ENCODE measurements at places on chromosomes 12 and 14. TPM values are rescaled to one million over a fixed set of nuclear protein-coding genes. Genes with fewer than 3 reads are reported as not detected.

- DNase-seq: no peak
- H3K4me1 ChIP-seq: no peaks in the 10 kb centered on the region
- no peaks in the 10 kb centered on the region for H3K36me3 ChIP-seq
- no peaks in the 10 kb centered on the region for H3K27me3 ChIP-seq
- H3K4me3 ChIP-seq: no peak overlapping the region
Measured at GRCh38 chr12:85809500-85809899, 26.7 kb downstream of the RASSF9 start.

DNA sequence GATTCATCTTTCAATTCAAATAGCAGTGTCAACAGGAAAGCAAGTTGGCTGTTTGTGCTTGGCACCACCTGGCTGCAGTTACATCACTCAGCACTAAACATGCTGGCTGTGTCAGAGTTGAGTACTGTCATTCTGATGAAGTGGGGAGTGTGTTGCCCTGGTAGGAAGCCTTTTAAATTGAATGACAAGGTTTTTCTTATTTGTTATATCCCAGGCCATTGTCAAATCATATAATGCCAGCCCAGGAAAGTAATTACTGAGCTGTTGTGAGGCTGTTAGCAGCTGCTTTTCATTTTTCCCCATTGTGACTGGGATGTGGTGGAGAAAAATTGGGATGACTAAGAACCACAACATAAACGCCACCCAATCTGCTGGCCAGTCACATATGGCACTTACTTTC lies 106.5 kb upstream of the PRKD1 start:
- H3K27ac ChIP-seq: no peak overlapping the region
- no peak for DNase-seq
- H3K27me3 ChIP-seq: no peaks in the 10 kb centered on the region
- H3K36me3 ChIP-seq: no peaks in the 10 kb centered on the region
- no peaks in the 10 kb centered on the region for H3K4me1 ChIP-seq

DNA sequence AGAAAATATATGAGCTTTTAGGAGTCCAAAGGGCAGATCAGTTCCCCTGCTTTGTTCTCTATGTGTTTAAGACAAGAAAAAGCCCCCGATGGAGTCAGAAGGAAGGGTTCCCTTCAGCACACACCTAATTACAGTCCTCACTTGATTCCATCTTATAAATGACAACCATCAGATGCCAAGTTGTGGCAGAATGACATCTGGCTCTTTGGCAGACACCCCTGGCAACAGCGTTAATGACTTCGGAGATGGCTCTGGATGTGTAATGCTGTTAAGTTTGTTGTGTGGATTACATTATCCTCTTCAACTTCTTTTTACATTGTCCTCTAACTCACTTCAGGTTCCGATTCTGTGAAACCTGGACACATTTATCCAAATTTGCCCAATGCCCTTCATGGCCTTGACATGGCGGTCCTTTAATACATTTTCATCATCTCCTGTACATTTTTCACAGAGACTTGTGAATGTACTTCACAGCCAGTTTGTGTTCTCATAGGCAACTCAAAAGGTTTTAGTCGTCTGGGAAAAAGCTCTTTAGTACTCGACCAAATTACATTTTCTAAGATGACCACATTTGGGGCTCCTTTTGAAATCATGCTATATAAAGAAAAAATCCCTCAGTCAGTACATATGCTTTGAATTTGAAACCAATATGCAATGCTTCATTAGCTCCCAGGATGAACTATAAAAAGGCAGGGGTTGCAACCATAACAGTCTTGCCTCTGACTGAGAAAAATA lies 667.8 kb downstream of the NOVA1 start:
- DNase-seq: no peak
- no peak overlapping the region for H3K4me3 ChIP-seq
- no peaks in the 10 kb centered on the region for H3K36me3 ChIP-seq
- no peaks in the 10 kb centered on the region for H3K4me1 ChIP-seq

- peaks cover 17% of the 10 kb centered on the region for H3K27me3 ChIP-seq
- H3K36me3 ChIP-seq: no peaks in the 10 kb centered on the region
- no peak overlapping the region for H3K27ac ChIP-seq
- H3K4me1 ChIP-seq: peaks cover 7% of the 10 kb centered on the region
- DNase-seq: peak; percentile 28
Measured at GRCh38 chr12:42482748-42483520, 106.6 kb downstream of the PRICKLE1 start.

Gene PPP1R1A
- polyA plus RNA-seq: not detected

DNA sequence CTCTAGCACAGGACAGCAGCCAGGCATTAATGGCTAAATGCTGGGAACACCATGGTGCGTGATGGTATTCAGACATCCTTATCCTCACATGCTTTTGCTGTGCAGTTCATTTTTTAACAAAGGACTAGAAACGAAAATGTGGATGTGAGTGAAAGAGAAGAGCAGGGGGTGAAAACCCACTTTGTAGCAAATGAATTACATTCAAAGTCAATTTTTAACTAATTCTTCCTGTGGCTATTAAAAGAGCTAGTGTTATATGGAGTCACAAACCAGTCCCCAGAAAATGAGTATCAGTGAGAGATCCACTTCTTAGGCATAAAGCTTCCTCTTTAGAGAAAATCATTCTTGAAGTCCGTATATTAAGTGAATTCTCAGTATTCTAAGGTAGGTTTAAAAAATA lies 592.0 kb upstream of the LMO3 start:
- H3K4me1 ChIP-seq: no peaks in the 10 kb centered on the region
- no peaks in the 10 kb centered on the region for H3K36me3 ChIP-seq
- H3K4me3 ChIP-seq: no peak overlapping the region
- no peak overlapping the region for H3K27ac ChIP-seq
- no peaks in the 10 kb centered on the region for H3K27me3 ChIP-seq
- DNase-seq: no peak

GRCh38 chr12:5756338-5756842 lies 188.7 kb downstream of the ANO2 start:
- H3K4me1 ChIP-seq: no peaks in the 10 kb centered on the region
- no peak overlapping the region for H3K27ac ChIP-seq
- H3K36me3 ChIP-seq: no peaks in the 10 kb centered on the region
- H3K4me3 ChIP-seq: no peak overlapping the region
- DNase-seq: no peak

- no peaks in the 10 kb centered on the region for H3K27me3 ChIP-seq
- no peak overlapping the region for H3K4me3 ChIP-seq
- no peak overlapping the region for H3K27ac ChIP-seq
- H3K4me1 ChIP-seq: no peaks in the 10 kb centered on the region
- DNase-seq: no peak
Measured at GRCh38 chr14:32005628-32006027, 71.5 kb upstream of the ARHGAP5 start.

DNA sequence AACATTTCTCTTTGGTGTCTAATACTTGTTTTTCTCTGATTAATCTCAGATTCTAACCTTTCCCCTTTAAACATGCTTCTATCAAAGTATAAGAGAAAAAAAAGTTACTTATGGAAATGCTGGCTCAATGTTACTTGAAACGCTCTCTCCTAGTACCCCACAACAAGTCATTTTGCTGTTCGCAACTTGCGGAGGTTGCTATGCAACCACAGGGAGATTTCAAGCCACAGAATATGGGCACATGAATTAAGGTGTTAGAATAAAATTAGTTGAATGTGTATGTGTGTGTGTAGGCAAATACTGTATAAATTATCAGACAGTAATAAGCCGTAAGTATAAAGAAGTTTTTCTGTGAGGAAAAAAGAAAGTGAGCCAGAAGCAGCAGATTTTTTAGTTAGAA lies 80.6 kb downstream of the CCDC59 start:
- H3K4me1 ChIP-seq: no peaks in the 10 kb centered on the region
- no peak overlapping the region for H3K27ac ChIP-seq
- no peak overlapping the region for H3K4me3 ChIP-seq
- no peak for DNase-seq

Gene LHX5
- not detected for polyA plus RNA-seq

Gene CMTM5
- not detected for polyA plus RNA-seq

DNA sequence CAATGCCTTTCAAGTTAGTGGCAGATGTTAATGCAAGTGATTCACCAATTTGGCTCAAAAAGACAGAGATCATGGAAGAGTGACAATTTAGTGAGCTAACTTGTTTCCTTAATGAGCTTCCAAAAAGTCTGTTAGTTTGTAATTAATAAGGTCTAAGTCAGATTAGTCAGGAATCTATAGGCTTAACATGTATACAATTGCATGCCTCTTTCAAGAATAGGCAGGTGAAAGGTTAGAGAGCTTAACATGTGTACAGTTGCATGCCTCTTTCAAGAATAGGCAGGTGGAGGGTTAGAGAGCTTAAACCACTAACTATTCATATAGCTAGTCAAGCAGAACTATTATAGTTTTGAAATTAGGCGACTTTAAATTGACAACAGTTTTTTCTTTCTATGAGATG lies 663.8 kb downstream of the C12orf50 start:
- no peak for DNase-seq
- H3K36me3 ChIP-seq: no peaks in the 10 kb centered on the region
- no peaks in the 10 kb centered on the region for H3K4me1 ChIP-seq
- no peaks in the 10 kb centered on the region for H3K27me3 ChIP-seq

- no peaks in the 10 kb centered on the region for H3K27me3 ChIP-seq
- H3K4me1 ChIP-seq: no peaks in the 10 kb centered on the region
- H3K4me3 ChIP-seq: no peak overlapping the region
- no peak for DNase-seq
Measured at GRCh38 chr12:31861360-31861759, 97.9 kb upstream of the RESF1 start.

GRCh38 chr12:94272280-94272679 lies 123.9 kb downstream of the PLXNC1 start:
- no peak for DNase-seq
- no peak overlapping the region for H3K4me3 ChIP-seq
- no peak overlapping the region for H3K27ac ChIP-seq
- no peaks in the 10 kb centered on the region for H3K36me3 ChIP-seq

DNA sequence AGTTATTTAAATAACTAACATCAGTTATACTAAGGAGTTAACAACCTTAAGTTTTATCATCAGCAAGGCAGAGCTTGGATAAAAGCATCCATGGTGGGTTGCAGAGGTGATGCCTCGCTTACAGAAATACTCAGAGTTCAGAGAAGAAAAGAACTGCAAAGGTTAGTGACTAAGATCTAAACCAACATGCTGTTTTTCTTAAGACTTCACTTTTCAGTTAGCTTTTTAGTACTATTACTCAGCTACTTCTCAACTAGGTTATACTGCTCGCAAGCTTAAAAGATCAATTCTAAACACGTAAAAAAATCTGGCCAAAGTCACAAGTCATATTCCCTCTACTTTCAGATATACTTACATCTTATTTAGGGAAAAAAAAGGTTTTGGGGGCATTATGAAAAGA lies 2.8 kb downstream of the PPP1CC start:
- no peaks in the 10 kb centered on the region for H3K27me3 ChIP-seq
- H3K27ac ChIP-seq: no peak overlapping the region
- DNase-seq: no peak
- peak overlapping the region; percentile 3 for H3K4me3 ChIP-seq
- H3K36me3 ChIP-seq: no peaks in the 10 kb centered on the region

GRCh38 chr14:95340201-95340697 lies 20.5 kb upstream of the CLMN start:
- no peak overlapping the region for H3K27ac ChIP-seq
- H3K4me1 ChIP-seq: no peaks in the 10 kb centered on the region
- no peak for DNase-seq
- no peaks in the 10 kb centered on the region for H3K36me3 ChIP-seq
- H3K27me3 ChIP-seq: no peaks in the 10 kb centered on the region

Gene FOXG1
- polyA plus RNA-seq: not detected

DNA sequence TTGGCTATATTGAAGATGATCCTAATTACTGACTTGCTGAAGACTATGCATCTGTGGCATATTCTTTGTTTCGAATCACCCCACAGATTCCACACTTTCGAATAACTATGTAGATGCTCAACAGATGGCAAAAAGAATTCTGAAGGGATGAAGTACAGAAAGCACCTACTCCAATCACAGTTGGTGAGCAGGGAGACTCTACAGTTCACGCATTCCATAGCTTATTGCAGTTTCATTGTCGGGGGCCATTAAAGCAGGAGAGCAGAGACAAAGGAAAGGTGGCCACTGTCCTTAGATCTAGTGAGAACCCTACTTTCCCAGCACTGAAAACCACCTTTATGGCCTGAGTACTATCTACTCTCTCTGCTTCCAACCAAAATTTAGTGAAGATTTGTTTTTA lies 191.9 kb downstream of the STXBP6 start:
- no peaks in the 10 kb centered on the region for H3K36me3 ChIP-seq
- H3K27me3 ChIP-seq: no peaks in the 10 kb centered on the region
- no peak for DNase-seq
- H3K4me3 ChIP-seq: no peak overlapping the region
- H3K4me1 ChIP-seq: no peaks in the 10 kb centered on the region

DNA sequence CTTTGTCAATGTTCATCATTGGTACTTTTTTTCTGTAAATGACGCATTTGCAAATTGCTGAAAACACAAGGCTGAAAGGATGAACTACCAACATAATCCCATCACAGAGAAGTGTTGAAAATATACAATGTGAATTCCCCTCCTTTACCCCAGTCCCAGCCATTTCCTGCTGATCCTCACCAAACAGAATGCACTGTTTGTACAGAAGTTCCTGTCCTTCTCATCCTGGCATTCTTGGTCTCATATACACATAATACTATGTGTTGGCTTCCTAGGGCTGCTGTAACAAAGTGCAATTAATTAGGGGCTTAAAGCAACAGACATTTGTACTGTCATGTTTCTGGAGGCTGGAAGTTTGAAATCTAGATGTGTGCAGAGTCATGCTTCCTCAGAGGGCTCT lies 836.2 kb upstream of the MGAT4C start:
- H3K4me1 ChIP-seq: no peaks in the 10 kb centered on the region
- H3K36me3 ChIP-seq: no peaks in the 10 kb centered on the region
- H3K4me3 ChIP-seq: no peak overlapping the region
- no peaks in the 10 kb centered on the region for H3K27me3 ChIP-seq

Gene OAS1
- 38.5 TPM for polyA plus RNA-seq

DNA sequence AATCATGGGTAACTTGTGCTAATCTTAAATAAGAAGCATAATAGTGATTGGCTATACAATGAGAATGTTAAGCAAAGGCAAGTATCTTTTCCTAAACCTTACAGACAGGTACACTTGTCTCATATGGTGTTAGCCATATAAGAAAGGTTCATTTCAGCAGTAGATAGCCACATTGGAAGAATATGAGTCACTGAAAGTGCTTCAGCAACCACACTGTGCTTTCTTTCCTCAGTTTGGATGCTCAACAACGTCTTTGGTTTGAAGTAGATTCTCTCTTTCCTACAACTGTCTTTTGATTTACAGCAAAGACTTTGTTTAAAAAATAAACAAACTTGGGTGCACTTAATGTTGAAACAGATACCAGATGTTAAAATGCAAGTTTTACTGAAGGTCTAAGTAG lies 8.9 kb downstream of the DDHD1 start:
- DNase-seq: no peak
- no peak overlapping the region for H3K27ac ChIP-seq
- H3K4me1 ChIP-seq: peaks cover 31% of the 10 kb centered on the region
- H3K4me3 ChIP-seq: no peak overlapping the region

Gene CCDC184
- polyA plus RNA-seq: 0.91 TPM

Gene HOXC11
- not detected for polyA plus RNA-seq

Gene ALDH6A1
- 26.0 TPM for polyA plus RNA-seq

GRCh38 chr12:69687390-69687789 lies 11.7 kb downstream of the BEST3 start:
- H3K4me1 ChIP-seq: no peaks in the 10 kb centered on the region
- no peaks in the 10 kb centered on the region for H3K36me3 ChIP-seq
- no peak overlapping the region for H3K27ac ChIP-seq
- no peak overlapping the region for H3K4me3 ChIP-seq
- DNase-seq: no peak
